ENCODE measurements at places on chromosomes 7 and 10.
A peak's percentile ranks its signal among the peaks of the same experiment; 100 is the strongest.

- no peak for DNase-seq
These were observed 198.0 kb downstream of the CSTF2T start for GRCh38 chr10:51501396-51501795.

DNA sequence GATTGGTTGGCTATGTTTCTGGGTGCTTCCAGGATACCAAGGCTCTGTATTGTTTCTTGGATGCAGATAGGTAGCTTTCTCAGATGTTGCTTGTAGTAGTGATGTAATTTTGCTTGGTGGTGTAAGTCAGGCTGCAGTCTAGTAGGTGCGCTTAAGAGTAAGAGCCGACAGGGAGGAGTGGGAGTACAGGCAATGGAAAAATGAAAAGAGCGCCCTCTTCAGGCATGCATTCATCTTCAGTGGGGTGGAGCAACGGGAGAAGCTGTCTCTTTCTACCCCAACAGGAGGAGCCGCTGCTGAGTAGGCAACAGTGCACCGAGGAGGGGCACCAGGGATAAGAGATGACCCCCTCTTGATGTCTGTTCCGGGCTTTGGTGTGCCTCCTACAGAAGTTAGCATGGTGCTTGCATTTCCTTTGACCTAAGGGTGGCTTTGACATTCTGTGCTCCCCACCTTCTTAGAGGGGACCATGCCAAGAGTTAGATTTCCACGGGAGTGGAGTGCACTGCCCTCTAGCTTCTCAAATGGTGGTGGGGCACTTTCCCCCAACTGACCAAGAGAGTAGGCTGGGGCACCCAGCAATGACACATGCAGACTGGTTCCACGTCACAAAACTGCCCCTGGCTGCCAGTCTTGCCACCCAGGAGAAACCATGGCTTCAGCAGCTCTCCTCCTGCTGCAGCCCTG, 56.1 kb downstream of the ZNF783 start:
- peak; percentile 9 for DNase-seq

- no peak for DNase-seq
These were observed 13.7 kb downstream of the BPGM start for GRCh38 chr7:134660242-134660785.

DNA sequence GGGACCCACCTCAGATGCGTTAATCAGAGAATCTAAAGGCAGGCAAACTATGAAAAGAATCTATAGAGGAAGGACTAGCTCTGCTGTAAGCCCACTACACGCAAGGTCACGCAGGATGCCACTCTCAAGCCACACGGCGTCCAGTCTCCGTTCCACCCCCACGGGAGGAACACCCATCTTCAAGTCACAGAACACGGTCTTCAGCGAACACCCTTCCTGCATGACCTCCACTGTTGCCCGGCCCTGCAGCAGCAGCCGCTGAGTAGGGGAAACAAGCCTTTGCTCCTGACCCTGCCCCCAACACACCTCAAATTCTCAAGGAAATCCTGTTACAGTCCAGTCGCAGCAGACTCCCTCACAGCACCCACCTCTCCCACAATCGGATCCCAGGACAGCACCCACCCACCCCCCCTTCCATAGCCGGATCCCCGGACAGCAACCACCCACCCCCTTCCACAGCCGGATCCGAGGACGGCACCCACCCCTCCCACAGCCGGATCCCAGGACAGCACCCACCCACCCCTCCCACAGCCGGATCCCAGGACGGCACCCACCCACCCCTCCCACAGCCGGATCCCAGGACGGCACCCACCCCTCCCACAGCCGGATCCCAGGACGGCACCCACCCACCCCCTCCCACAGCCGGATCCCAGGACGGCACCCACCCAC, 133.7 kb downstream of the DIP2C start:
- no peak for DNase-seq

GRCh38 chr10:47286591-47287315, 13.2 kb upstream of the GDF10 start:
- no peak for DNase-seq

- DNase-seq = peak; percentile 46
These were observed 1.4 kb upstream of the DRGX start for GRCh38 chr10:49397036-49397999.

GRCh38 chr7:95614442-95614940, 18.2 kb upstream of the PDK4 start:
- no peak for DNase-seq

- DNase-seq = no peak
These were observed 269.8 kb downstream of the ADARB2 start for GRCh38 chr10:1467334-1468076.

GRCh38 chr7:14407246-14408015, 418.0 kb upstream of the ETV1 start:
- no peak for DNase-seq

DNA sequence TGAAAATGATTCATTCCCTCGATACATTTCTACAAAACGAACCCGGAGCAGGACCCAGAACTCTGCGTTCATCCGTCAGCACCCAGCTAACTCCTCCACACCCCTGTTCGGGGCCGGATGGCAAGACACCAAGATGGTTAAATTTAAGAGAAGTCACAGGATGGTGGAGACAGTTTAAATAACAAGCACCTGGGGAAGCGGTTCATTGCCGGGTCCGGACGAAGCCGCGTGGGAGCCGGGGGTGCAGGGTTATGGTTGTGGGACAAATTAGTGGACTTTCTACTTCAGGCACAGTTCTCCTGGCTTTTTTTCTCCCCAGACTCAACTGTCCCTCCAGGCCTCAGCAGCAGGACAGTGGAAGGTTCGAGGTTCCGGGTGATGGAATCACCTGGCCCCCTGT, 45.4 kb downstream of the ASB13 start:
- no peak for DNase-seq

GRCh38 chr7:27367179-27367932, 124.8 kb downstream of the EVX1 start:
- no peak for DNase-seq

- no peak for DNase-seq
These were observed 87.8 kb upstream of the LRRC4 start for GRCh38 chr7:128119036-128119435.

DNA sequence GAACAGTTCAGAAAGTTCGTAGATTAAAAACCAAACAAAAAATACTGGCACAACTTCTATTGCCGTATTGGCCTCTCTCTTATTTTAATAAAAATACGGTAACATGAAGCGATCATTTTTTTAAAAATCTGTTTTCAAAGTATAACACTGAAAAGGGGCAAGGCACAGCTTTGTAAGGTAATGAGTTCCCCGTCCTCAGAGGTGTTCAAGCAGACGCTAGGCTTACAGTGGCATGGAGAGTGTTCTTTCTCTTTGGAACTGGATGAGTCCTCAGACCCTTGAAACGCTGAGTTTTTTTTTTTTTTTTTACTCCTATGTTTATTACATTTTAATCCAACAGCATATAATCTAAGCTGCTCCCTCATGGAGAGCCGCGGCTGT, 7.8 kb downstream of the EN2 start:
- no peak for DNase-seq

DNA sequence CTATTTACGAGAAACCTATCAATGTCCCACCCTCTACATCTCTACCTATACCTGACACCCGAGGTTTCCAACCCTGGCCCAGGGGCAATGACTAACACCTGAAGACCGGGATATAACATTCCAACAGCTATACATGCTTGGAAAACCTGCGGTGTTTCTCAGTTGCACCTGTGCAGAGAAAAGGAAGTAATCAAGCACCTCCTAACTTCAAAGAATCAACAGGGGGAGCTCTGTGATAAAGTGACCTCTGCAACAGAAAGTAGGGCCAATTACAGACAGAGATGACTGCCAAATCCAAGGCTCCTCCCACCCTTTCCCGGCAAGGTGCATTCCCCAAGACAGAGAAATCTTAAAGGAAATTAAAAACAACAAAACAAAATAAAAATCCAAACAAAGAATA, 41.3 kb downstream of the CCDC6 start:
- peak; percentile 21 for DNase-seq

GRCh38 chr10:74039561-74040145, 41.7 kb downstream of the VCL start:
- DNase-seq = no peak

GRCh38 chr7:100830396-100830795, 3.1 kb upstream of the EPHB4 start:
- no peak for DNase-seq

DNA sequence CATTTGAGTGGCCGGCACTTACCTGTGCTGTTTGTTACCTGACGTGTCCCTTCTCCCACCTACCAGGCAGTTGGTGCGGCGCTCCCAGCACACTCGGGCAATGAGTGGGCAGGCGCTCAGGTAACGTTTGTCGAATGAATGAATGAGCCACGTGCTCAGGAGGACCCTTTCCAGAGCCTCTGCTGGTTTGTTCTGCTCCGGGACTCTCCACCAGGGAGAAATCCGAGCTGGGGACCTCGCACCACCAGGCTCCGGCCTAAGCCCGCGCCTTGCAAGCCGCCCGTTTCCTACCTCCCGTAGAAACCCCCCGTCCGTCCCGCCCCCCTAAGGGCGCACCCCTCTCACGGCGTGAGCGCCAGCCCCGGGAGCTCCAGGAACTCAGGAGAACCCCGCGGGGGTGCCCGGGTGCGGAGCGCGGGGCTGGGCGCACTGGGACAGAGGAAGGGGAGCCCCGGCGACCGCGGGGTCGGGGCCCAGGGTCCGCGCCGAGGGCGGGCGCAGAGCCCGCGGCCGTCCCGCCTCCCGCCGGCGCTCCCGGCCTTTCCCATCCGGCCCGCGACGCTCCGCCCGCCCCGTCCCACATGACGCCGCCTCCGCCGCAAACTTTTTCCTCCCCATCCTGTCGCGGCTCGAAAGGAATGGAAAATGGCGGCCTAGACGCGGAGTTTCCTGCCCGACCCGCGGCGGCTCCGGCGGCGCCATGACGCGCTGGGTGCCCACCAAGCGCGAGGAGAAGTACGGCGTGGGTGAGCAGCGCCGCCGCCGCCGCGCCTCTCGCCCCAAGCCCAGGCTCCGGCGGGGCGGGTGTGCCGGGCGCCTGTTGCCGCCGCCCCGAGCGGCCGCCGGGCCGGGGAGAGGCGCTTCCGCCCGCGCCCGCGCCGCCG, at the start of gene DOCK1:
TSS of gene DOCK1 (plus strand) at position 611 of the 884 bp plus-strand sequence. CDS start at position 701, 90 bp downstream.
- peak; percentile 61 for DNase-seq

DNA sequence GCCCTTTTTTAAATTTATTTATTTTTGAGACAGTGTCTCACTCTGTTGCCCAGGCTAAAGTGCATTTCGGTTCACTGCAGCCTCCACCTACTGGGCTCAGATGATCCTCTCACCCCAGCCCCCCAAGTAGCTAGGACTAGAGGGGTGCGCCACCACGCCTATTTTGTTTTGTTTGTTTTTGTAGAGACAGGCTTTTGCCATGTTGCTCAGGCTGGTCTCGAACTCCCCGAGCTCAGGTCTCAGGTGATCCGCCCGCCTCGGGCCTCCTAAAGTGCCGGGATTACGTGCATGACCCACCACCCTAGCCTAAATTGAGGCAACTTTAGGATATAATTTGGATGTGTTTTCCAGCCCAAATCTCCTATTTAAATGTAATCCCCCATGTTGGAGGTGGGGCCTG, 805 bp downstream of the ZNF736 start:
- peak; percentile 46 for DNase-seq

DNA sequence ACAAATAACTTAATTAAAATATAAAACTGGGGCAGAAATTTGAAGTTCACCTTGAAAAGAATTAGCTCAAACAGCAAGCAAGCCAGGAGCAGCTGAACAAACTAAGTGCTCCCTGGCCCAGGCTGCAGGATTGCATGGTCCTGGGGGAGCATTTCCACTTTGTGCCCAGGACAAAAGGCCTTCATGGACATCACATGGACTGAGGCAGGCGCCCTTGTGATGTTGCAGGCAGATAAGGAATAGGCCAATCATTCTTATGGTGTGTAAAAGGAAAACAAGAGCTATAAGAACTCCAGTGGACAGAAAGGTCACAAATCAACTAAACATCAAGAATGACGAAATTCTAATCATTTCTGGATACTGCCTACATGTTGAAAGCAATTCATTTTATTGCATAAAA, 17.5 kb upstream of the TECTB start:
- no peak for DNase-seq

- DNase-seq = no peak
These were observed 24.4 kb upstream of the PPIF start for GRCh38 chr10:79322616-79323543.

GRCh38 chr7:100489121-100489520, 5.4 kb downstream of the NYAP1 start:
- DNase-seq = no peak

- no peak for DNase-seq
These were observed 1004.2 kb downstream of the GRID1 start for GRCh38 chr10:85362401-85362800.

GRCh38 chr10:71486484-71487114, 89.9 kb downstream of the CDH23 start:
- DNase-seq = peak; percentile 81

DNA sequence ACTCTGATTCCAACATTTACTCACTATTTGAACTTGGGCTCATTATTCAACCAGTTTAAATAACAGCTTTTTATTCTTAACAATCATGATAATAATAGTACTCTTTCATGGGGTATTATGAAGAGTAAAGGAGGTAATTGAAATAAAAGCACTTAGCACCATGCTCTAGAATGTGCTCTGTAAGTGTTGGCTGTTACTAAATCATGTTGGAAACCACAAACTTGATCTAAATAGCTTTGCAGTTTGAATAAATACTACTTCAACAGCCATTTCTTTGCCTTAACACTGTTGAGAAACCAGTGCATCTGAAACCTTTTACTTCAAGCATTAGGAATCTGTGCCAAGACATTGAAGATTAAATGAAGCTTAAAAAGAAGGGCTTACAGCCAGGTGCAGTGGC, 7.9 kb upstream of the UPF2 start:
- peak; percentile 26 for DNase-seq
